ENCODE measurements at places on chromosomes 4 and X.

GRCh38 chr4:76984127-76984526, 34.6 kb downstream of the SEPTIN11 start:
- no peak for DNase-seq

GRCh38 chr4:79311279-79311678, 14.6 kb downstream of the NAA11 start:
- no peak for DNase-seq

GRCh38 chr4:123739806-123740205, 343.2 kb downstream of the SPRY1 start:
- DNase-seq, result no peak

DNA sequence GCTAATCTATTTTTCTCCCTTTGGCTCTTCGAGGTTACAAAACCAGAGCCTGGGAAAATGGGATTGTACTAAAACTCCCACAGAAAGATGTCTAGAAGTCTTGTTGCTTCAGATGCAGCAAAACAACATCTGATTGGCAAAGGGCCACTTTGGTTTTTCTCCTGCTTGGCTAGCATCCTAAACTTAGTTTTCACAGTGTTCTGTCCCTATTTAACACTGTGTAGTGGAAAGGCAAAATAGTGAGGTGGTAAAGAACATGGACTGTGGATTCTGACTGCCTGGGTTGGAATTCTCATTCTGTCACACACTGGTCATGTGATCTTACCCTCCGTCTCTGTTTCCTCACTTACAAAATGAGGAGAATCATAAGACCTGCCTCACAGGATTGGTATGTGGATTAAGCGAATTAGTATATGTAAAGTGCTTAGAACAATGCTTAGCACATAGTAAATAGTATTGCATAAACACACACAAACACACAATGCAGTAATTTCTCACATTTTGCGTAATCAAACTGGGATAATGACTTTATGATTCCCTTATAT, 23.5 kb downstream of the TIGD2 start:
- no peak for DNase-seq

DNA sequence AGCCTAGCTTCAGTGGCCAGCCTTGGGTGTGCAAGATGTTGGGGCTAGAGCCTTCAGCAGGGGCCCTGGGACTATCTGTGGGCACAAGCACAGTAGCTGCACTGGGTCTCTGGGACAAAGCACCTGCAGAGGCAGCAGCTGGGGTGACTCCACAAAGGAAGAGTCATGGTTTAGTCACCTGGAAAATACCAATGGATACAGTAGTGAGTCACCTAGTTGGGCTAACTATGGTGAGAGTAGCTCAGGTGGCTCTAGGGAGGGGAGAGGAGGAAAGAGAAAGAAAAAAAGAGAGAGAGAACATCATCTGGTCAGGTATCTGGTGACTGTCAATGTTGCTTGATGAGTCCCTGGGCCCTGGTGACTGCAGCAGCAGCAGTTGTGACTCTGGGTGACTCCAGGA, 72.9 kb upstream of the SPIN4 start:
- DNase-seq, result no peak

DNA sequence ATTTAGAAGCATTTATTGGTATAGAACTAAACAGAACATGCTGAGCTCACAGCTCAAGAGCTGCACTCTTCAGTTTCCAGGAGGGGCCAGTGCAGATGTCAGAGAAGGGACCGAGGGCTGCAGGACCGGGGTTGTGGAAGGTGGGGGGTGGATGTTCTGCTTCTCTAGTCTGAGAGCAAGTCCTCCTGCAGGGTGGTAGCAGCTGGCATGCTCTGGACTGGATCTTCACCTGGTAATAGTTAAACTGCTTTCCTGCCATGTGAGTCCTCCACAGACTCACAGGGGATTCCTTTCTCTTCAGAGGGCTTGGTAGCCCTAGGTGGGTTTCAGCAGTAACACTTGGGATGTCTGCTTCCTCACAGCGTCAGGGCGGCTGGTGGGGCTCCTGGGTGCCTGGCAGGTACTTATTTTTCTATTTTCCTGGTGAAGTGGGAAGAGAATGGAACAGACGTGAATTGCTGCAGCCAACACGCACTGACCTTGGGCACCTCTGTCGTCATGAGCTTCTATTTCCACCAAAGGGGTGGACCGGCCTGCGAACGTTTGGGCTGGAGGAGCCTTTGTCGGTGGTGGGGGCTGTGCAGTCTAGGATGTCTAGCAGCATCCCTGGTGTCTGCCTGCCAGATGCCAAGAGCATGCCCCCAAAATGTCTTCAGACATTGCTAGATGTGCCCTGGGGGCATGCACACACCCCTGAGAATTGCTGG, 2.5 kb downstream of the MAEA start:
- DNase-seq, result no peak

DNA sequence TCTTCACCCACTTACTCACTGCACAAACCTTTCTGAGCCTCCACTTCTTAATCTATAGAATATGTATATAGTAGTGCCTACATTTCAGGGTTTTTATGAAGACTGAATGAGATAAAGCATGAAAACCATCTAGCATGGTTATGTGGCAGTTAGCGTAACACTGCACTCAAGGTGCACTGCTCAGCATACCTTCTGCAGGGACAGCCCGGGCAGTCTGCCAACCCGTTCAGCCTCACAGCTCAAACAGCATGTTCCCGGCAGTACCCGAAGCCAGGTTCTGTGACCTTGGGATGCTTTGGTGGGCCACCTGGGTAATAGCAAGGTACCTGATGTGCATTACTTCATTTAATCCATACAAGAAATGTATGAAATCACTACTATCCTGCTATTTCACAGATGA, 81.4 kb downstream of the DOCK11 start:
- DNase-seq, result no peak

GRCh38 chr4:182310316-182310715, 67.1 kb downstream of the TENM3 start:
- no peak for DNase-seq

DNA sequence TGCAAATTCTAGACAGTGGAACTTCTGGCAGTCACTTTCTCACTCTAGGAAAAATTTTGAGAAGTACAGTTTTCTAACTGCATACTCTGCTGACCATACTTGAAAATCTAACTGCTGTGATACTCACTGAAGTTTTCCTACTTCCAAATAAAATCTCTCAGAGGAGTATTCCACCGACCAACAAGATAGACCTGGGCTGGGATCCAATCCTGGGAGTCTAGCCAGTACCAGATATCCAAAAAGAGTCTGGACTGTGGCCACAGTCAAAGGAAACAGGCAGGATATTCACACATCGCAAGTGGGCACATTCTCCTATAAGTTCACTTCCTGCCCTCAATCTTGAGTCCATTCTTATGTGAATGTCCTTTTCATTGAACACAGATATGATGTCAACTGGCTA, 1138.7 kb upstream of the PCDH7 start:
- no peak for DNase-seq

DNA sequence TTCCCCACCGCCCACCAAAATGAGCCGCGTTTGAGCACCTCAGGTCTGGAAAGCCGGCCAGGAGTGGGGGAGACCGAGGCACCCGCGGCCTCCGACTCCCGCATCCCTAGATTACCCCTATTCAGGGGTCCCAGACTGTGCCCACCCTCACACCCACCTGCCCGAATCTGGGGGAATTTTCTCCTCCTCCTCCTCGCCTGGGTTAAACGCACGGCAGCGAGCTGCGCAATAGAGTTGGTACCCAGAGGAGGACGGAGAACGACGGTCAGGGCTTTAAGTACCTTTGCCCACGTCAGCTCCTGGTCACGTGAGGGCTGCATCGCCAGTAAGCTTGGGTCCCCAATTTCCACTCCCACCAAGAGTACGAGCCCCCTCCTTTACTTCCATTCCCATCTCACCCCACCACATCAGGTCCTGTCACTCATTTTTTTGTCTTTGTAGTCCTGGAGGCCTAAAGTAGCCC, at the start of gene ARMCX2:
Gene ARMCX2, minus strand, starts transcription at position 250 of the 463 bp plus-strand sequence. CDS start 2,262 bp downstream, outside the sequence.
- DNase-seq, result no peak

DNA sequence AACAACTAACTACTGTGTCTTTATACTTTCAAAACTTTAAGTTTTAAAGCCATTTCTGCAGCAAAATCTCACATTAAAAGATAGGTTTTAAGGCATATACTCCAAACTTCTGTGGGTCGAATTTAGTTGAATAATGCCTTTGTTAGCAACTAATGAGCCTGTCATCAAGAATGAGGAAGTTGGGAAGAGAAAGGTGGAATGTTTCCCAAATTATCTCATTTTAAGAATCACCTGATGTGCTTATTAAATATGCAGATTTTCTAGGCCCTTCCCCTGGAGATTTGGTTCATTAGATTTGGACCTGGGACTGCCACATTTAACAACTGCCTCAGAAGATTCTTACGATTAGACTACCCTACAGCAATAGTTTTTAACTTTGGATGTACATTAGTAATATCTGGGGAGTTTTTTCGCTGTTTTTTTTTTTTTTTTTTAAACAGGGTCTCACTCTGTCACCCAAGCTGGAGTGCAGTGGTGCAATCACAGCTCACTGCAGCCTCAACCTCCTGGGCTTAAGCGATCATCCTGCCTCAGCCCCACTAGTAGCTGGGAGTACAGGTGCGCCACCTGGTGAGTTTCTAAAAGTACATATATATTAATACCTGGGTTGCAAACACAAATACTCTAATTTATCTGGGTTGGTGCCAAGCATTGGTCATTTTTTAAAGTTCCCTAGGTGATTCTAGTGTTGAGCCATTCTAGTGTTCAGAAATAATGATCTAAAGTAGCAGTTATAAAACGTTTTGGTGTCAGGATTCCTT, 16.1 kb upstream of the TASL start:
- peak; percentile 15 for DNase-seq

- no peak for DNase-seq
Measured at GRCh38 chr4:763191-763810, 57.7 kb downstream of the PCGF3 start.

GRCh38 chr4:99633772-99634171, 23.9 kb downstream of the C4orf54 start:
- DNase-seq, result no peak

- no peak for DNase-seq
Measured at GRCh38 chr4:106707776-106708463, 328.2 kb downstream of the DKK2 start.

DNA sequence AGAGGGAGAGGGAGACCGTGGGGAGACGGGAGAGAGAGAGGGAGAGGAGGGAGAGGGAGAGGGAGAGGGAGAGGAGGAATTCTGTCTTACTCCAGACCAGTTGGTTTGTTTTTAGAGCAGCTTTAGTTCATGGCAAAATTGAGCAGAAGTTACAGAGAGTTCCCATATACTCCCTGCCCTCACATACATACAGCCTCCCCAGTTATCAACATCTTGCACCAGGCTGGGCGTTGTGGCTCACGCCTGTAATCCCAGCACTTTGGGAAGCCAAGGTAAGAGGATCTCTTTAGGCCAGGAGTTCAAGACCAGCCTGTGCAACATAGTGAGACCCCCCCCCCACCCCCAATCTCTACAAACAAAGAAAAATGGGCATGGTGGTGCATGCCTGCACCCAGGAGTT, 79.8 kb upstream of the OGT start:
- DNase-seq, result no peak

- no peak for DNase-seq
Measured at GRCh38 chr4:7034262-7035081, 8.7 kb upstream of the TADA2B start.

DNA sequence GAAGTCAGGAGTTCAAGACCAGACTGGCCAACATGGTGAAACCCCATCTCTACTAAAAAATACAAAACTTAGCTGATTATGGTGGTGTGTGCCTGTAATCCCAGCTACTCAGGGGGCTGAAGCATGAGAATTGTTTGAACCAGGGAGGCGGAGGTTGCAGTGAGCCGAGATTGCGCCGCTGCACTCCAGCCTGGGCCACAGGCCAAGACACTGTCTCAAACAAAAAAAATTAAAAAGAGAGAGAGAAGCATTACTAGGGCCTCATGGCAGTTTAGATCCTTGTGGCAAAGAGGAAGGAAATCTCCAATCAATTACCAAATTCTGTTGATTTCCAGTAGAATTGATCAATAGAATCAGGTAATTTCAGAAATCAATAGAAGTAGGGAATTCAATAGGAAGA, 16.8 kb upstream of the SLC34A2 start:
- DNase-seq, result no peak

DNA sequence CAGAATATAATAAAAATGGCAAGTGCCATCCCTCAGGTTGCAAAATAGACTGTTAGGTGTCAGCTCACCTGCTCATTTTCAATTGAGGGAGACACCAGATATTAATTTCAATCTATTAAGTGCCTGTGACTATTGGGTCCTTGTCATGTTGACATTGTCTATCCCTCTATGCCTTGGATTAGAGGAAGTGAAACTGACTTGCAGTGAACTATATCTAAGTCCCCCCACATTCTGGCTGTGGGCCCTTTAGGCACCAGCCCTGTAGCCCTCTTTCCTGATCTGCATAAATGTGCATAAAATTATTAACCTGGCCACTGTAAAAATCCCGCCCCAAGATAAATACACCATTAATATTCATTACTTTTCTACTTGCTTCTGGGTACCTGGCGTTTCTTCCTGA, 293.0 kb upstream of the CLNK start:
- no peak for DNase-seq

DNA sequence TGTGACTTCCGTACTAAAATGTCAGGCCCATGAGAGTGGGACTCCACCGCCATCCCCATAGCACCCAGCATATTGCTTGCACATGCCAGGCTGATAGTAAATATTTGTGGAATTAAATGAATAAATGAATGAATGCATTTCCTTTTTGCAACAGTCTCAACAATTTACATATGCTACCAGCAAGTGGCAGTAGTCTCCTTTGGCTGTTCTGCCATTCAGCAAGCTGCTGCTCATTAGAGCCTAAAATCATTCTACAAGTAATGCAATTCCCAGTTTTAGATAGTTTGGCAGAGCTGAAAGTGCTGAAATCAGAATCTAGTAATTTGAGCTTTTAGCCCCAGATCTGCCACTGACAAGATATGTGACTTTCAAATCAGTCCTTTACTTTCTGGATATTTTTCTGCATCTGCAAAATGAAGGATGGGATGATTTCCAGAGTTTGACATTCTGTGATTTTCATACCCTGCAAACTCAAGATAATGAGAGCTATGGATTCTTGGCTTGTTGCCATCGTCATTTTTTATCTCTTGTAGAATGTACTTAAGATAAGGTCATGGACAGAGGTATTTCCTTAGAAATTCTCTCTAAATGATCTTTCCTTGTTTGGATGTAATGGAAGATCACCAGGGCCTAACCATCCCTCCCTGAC, 35.7 kb upstream of the INTS6L start:
- DNase-seq, result peak; percentile 5

DNA sequence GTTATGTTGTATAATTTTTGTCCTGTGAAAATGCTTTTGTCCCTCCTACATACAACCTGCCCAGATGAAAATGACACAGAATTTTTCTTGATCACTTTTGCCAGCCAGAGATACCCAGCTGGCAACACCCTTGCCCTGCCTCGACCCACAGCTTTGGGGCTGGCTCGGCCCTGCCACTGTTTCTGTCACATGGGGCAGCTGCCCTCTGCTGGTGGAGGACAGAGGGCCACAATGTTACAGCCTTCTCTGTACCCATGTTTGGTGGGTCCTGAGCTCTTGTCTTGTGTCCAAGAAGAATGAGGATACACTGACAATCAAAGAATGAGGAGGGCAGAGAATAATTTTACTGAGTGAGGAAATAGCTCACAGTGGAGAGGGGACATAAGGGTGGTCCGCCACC, 31.1 kb downstream of the BMP15 start:
- DNase-seq, result no peak

GRCh38 chr4:153001626-153002025, 65.5 kb downstream of the FHDC1 start:
- no peak for DNase-seq

GRCh38 chr4:144582105-144582850, 63.7 kb upstream of the HHIP start:
- no peak for DNase-seq

Data from activated CD4-positive, alpha-beta T cell treated with anti-CD3 and anti-CD28 coated beads for 4 hours (primary cell).